ENCODE measurements at places on chromosomes 7 and 10. TPM values are rescaled to one million over a fixed set of nuclear protein-coding genes. Genes with fewer than 3 reads are reported as not detected.

DNA sequence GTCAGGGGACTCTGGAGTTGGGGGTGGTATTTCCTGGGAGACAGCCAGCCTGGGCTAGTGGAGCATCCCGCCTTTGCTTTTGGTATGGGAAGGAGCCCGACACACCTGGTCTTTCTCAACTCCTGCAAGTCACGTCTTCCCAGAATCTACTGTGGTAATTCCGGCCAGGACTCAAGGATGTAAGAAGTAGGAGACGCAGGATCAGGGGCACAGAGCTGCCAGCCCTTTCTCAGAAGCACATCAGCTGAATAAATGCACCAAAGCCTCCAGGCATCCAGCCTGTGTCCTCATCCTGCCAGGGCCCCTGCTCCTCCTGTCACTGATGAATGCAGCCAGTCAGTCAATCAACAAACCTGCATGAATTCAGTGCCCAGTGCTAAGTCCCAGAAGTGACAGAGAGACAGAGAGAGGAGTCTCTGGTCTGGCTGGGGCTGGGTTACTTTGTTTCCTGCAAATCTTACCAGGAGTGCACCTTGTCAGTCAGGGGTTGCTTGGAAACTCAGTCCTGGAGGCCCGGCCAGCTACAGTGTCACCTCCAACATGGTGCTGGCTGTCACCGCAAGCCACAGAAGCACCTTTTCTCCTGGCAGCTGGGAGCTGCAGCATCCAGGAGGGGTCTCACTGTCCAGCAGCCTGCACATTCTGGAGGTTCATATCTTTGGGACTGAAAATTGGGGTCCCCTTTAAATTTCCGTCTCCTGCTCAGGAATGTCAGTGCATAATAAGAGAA, 101.8 kb downstream of the PTPRE start:
- DNase-seq: no peak

DNA sequence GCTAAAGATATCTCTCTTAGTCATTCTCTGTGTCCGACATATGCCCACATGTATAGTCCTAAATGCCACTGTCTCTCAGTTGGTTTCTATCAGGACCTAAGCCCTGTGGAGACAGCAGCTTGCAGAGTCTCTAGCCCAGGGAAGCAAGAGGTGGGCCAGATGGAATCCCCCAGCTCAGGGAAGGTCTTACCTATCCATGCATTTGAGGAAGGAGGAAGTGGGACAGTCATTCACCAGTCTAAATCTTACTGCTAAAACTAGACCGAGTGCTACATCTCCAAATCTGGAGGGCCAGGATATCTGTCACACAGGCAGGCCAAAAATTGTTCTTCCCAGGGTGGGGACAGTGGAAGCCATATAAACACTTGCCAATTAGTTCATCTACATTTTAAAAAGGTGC, 26.4 kb upstream of the HERPUD2 start:
- no peak for DNase-seq

GRCh38 chr10:80277567-80278250, 11.7 kb downstream of the MAT1A start:
- DNase-seq: no peak

- DNase-seq: no peak
Measured at GRCh38 chr10:111410740-111411139, 333.9 kb downstream of the ADRA2A start.

GRCh38 chr10:24519950-24520349, 203.7 kb downstream of the ARHGAP21 start:
- DNase-seq: no peak

DNA sequence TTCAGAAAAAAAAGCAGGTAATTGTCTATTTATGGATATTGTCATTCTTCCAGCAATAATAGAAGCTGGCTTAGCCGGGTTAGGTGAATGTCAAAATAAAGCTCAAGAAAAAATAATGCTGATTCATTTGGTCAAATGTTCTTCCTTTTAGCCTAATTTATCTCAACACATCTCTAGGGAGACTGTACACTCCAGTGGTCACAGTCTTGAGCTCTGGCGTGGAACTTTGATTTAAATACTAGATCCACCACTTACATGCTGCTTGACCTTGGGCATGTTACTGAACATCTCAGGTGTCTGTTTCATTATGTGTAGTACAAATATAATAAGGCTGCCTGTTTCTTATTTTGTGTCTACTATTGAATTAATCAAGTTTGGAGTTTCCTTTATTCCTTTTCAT, 22.0 kb downstream of the PRTFDC1 start:
- no peak for DNase-seq

DNA sequence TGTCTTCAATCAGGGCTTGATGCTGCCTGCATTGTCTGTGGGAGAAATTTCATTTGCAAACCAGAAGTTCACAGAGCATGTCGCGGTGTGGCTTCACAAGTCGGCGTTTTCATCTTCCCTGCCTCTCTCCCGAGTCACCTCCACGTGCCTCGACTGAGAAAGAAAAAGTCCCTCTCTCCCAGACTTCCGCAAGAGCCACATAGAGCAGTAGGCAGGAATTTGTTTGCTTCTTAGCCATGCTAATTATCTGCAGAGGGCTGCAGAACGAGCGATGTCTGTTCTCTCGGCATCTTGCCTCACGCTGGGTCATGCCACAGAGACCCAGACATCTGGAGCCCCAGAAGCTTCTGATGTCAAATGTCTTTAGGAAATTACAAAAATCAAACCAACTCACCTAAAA, 272.2 kb downstream of the TCF7L2 start:
- no peak for DNase-seq

DNA sequence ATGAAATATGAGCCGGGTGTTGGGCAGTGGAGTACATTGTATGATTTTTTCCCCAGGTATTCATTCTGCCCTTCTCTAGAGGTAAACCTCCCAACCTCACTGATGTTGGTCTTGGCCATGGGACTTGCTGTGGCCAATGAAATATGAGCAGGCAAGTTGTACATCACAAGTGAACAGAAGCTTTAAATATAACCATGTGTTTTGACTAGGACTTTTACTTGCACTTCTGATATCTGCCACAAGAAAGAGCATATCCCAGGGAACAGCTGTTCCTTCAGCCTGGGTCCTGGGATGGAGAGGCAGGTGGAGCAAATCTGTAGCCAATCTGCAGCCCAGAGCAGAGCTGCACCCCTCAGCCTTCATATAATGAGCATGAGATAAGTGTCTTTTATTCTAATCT, 109.8 kb upstream of the PALS2 start:
- DNase-seq: peak; percentile 68

- no peak for DNase-seq
Measured at GRCh38 chr7:20236790-20237189, 19.6 kb upstream of the MACC1 start.

DNA sequence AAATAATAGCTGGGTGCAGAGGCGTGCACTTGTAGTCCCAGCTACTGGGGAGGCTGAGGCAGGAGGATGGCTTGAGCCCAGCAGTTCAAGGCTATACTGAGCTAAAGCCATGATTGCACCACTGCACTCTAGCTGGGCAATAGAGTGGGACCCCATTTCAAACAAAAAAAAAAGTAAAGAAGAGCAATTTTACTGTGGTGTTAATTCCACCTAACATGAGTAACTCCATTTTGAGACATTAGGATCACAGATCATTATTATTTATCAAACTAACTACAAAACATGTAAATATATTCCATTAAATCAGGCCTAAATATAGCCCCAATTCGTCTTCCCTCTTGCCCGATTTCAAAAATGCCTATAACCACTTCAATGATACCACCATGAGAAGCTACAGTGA, 104.8 kb upstream of the TRIM24 start:
- DNase-seq: no peak

- DNase-seq: peak; percentile 42
Measured at GRCh38 chr10:50585921-50586739, 37.6 kb downstream of the SGMS1 start.

GRCh38 chr7:112252141-112252540, 45.6 kb downstream of the ZNF277 start:
- no peak for DNase-seq

GRCh38 chr10:88114368-88114767, 250.9 kb downstream of the PTEN start:
- peak; percentile 23 for DNase-seq

GRCh38 chr10:50469778-50470193, 154.0 kb downstream of the SGMS1 start:
- peak; percentile 25 for DNase-seq

GRCh38 chr10:67098461-67098860, 172.6 kb downstream of the LRRTM3 start:
- no peak for DNase-seq

GRCh38 chr10:20417791-20418190, 479.3 kb downstream of the NEBL start:
- DNase-seq: no peak

GRCh38 chr10:131113165-131113564, 198.4 kb downstream of the TCERG1L start:
- no peak for DNase-seq

GRCh38 chr10:114526504-114527238, 122.4 kb upstream of the AFAP1L2 start:
- DNase-seq: no peak

- DNase-seq: peak; percentile 74
Measured at GRCh38 chr10:154348-154747, 19.1 kb downstream of the ZMYND11 start.

GRCh38 chr10:71957546-71958275, 6.5 kb upstream of the CHST3 start:
- no peak for DNase-seq

DNA sequence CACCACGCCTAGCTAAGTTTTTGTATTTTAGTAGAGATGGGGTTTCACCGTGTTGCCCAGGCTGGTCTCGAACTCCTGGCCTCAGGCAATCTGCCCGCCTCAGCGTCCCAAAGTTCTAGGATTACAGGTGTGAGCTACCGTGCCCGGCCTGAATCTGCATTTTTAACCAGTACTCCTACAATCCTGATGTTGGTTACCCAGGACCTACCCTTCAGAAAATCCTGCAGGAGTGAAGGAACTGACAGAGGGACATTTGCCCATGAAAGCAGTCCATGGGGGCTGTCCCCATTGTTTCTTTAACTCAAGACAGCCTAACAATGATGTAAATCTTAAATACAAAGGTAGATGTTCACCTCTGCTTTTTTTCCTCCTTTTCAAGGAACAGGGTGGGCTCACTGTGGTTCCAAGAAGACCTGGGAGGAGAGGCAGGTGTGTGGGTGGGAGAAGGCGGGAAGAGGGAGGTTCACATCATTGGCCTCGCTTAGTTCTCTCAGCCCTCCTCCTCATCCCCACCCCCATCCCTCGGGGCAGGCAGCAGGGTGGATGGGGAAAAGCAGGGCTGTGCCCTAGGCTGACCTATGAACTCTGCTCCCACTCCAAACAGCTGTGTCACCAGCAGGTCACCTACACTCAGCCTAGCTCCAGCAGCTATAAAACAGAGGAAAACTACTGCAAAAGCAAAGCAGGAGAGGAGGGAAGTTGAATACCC, 13.5 kb downstream of the LRRC20 start:
- DNase-seq: no peak

DNA sequence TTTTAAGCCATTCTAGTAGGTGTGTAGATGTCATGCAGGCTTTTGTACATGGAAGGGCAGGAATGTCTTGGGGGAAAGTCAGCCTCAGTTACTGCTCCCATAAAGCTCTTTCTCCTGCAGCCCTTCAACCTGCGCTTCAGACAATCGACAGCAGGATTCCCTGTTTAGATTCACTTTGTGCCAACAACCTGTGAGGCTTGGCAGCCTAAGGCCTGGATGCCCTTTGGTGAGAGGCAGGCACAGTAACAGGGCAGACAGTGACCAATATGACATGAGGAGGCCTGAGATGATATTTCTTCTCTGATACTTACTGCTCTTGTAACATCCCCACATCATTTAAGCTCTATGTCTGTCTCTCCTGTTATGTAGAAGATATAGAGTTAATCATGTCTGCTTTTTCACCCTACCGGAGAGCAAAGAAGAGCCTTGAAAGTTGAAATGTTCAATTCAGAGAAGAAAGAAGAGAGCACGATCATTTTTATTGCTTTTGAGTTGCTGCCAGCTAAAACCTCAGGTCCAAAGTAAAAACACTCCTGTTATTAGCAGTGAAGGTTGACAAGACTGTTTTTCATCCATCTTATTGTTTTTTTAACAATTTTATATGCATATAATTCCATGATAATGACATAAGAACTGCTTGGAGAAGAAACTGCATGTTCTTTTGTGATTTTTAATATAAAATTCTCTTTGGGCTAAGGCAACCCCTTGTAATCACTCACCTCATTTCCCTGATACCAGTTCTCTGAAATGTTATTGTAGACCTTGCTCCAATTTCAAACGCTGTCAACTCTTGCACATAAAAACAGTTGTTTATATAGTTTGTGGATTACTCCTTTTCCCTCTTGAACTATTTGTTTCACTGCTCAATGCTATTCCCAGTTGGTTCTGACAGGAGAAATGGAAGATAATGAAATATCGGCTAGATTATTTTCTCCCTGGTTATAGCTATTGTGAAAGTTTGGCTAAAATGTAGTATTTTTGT, 140.9 kb downstream of the GALNT17 start:
- DNase-seq: no peak

DNA sequence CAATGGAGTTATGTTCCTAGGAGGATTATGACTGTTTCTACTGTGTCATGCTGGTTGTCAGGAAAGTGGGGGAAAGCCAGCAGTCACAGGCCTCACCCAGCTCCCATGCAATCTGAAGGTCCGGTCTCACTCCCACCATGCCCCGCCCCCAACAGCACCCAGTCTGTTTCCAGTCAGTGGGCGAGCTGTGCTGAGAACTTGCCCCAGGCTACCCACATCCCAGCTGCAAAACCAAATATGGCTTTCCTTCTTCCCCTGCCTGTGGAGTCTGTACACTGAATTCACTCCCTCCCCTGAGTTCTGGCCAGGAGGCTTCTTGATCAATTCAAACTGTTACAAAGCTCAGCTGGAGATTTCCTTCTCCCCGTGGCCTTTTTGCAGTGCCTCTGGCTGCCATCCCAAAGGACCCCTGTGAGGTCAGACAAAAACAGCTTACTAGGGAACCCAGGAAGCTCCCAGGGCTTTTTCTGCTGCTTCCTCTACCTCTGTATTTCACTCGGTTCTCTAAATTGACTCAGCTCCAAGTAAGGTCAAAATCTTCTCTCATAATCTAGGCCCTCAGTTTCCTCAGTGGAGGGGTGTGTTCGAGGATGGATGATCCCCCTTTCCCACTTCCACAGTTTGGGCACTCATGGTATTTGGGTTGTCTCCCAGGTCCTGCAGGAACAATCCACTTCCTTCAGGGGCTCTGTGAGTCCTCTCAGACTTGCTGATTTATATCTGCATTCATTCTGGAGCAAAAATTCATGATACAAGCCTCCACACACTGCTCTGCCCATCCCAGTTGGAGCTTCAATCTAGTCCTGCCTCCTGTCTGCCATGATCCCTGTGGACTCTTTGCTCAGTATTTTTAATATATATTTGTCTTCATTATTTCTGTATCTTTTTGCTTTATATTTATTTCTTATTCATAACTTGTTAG, 205.5 kb downstream of the SEMA3D start:
- DNase-seq: no peak

GRCh38 chr7:124765401-124766352, at the start of gene GPR37:
Gene GPR37, minus strand, starts transcription at chr7:124765792. Its CDS starts 816 bp downstream, at chr7:124764976.
- DNase-seq: peak; percentile 41

CUBN gene
- total RNA-seq: 0.40 TPM

FAM241B gene
- total RNA-seq: not detected

EPHB4 gene
- total RNA-seq: 84.1 TPM

CALML5 gene
- not detected for total RNA-seq

NEBL gene
- total RNA-seq: 0.03 TPM

NFE2L3 gene
- total RNA-seq: 1.2 TPM

ZSCAN25 gene
- total RNA-seq: 11.2 TPM

INMT gene
- total RNA-seq: 5.4 TPM

PTPRN2 gene
- 0.24 TPM for total RNA-seq

NDUFA5 gene
- total RNA-seq: 104 TPM

All from myocyte (in vitro differentiated cells).